Right renal cortex interstitium (tissue), 3 donors: ENCODE measurements at places on chromosomes 2 and 18.

DNA sequence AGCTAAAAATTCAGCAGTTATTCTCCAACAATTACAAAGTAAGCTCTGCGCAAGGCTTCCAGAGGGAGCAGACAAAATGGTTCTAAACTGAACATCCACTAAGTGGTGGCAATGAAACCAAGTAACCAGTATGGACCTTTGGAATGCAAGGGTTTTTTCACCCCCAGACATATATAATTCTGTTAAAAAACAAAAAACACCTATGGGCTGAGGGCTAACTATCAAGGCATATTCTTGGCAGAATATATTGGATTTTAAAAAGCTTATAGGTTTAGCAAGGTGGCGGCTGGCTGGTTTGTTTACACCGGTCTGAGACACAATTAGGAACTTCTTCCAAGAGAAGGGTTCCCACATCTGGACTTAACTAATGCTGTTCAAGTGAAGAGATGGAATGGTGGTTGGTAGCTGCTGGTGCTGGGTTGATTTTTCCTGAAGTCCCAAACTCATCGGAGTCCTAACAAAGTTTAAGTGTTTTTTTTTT is 2.8 kb downstream of the ZFP36L2 start:
- DNase-seq: no peak

GRCh38 chr2:211957799-211958198 is 580.8 kb downstream of the ERBB4 start:
- DNase-seq: no peak

GRCh38 chr2:55771612-55772011 is 78.0 kb upstream of the PNPT1 start:
- no peak for DNase-seq

GRCh38 chr18:44917216-44918141 is 236.8 kb downstream of the SETBP1 start:
- no peak for DNase-seq
